Dorsolateral prefrontal cortex (tissue), 122 donors: ENCODE measurements at places on chromosomes 3 and 15.

GRCh38 chr3:141646760-141647561 is 91.1 kb upstream of the RNF7 start:
- DNase-seq: no peak

GRCh38 chr3:100030346-100030745 is 84.0 kb downstream of the FILIP1L start:
- no peak for DNase-seq

GRCh38 chr3:129525341-129525968 is 3.0 kb upstream of the RHO start:
- no peak for DNase-seq

DNA sequence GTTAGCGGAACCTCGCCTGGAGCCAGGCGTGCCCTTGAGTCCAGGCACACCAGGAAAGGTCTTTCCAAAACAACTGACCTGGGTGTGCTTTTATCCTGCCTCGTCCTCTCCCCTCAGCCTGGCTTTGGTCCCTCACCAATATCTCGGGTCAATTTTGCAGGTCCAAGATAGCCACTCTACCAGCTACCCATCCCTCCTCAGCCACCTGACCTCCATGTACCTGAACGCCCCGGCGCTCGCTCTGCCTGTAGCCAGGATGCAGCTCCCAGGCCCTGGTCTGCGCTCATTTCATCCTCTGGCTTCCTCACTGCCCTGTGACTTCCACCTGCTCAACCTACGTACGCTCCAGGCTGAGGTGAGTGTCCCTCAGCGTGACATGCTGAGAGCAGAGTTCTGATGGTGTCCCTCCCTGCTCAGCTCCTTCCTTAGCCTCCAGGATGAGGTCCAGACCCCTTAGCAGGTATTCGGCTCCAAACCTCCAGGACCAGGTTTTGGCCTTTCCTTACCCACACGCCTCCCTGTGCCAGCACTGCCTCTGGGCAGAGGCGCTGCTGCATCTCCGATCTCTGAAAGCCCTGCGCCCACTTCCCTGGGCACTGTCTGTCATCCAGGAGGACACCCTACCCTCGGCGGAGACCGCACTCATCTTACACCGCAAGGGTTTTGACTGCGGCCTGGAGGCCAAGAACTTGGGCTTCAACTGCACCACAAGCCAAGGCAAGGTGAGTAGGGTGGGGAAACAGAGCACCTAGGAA is 14.1 kb downstream of the HDDC3 start:
- no peak for DNase-seq

DNA sequence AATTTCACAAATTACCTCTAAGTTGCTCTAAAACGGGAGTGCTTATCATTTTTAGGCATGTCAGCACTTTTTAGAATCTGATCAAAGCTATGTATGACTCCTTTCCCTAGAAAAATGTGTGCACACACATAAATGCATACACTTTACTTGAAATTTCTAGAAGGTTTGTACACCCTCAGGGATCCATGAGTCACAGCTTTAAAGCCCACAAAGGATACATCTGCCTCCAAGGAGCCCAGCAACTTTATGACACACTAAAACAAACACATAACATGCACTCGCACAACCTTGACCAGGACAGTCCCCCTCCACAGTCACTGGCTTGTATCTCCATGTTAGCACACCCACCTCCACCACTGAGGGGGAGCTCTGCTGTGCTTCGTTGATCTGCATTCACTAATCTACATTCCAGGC is 722.0 kb upstream of the CFAP20DC start:
- DNase-seq: no peak

GRCh38 chr3:123713211-123713610 is 128.4 kb upstream of the HACD2 start:
- peak; percentile 33 for DNase-seq

DNA sequence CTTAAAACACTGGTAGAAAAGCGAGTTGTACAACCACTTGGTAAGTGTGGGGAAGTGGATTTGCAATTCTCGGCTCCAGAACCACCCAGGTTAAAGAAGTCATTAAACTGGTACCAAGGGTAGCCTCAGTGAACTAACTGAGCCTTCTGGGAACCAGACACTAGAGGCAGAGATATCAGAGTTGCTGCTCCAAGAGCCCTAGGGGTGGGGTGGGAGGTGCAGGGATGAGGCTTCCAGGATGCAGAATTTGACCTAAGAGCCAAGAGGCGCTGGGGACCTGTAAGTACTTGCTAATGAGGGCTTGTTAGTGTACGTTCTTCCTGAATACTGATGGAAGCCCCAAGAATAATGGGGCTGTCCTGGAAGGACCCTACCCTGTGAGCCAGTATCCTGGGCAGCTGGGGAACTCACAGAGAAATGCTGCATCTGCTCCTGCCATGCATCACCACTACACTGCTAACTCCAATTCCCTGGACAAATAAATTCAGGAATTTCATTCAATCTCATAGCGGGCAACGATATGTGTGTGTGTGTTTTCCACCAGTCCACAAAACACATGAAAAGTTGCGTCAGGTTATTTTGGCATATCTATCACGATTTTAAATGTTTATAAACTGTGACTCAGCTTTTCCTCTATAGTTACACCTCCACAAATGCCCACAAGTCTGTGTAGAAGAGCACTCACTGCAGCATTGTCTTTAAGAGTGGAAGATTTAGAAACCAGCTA is 23.8 kb downstream of the STIMATE start:
- DNase-seq: no peak

GRCh38 chr15:34185666-34186065 is 24.2 kb downstream of the KATNBL1 start:
- DNase-seq: no peak

- DNase-seq: no peak
Observed at GRCh38 chr3:146156095-146156494, 4.9 kb downstream of the PLOD2 start.

DNA sequence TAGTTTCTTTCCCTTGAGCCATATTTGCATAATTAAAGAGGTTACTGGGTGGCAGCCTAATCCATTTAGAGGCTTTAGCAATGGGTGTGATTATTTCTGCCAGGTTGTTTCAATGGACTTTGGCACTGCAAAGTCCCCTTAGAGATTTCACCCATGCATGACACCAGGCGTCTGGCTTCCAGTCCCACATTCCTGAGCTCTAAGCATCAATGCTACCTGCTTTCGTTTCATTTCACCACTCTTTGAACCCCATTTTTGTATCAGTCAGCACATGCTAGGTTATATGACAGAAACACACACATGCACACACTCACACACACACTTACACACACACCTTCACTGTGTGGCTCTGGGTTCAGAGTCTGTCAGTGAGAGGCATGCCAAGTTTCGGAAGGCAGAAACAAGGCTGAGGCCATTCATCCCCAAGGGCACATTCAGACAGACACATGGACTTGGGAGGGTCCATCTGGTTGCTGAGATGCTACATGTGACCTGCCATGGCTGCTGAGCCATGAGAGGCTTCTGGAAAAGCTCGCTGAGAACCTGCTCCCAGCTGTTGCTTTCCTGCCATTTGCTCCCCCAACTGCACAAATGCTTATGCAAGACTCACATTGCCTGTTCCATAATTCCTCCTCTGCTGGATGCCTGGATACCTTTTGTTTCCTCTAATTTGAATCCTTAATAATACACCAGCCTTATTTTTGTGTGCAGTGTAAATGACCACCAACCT is 354.1 kb downstream of the GABRG3 start:
- no peak for DNase-seq

DNA sequence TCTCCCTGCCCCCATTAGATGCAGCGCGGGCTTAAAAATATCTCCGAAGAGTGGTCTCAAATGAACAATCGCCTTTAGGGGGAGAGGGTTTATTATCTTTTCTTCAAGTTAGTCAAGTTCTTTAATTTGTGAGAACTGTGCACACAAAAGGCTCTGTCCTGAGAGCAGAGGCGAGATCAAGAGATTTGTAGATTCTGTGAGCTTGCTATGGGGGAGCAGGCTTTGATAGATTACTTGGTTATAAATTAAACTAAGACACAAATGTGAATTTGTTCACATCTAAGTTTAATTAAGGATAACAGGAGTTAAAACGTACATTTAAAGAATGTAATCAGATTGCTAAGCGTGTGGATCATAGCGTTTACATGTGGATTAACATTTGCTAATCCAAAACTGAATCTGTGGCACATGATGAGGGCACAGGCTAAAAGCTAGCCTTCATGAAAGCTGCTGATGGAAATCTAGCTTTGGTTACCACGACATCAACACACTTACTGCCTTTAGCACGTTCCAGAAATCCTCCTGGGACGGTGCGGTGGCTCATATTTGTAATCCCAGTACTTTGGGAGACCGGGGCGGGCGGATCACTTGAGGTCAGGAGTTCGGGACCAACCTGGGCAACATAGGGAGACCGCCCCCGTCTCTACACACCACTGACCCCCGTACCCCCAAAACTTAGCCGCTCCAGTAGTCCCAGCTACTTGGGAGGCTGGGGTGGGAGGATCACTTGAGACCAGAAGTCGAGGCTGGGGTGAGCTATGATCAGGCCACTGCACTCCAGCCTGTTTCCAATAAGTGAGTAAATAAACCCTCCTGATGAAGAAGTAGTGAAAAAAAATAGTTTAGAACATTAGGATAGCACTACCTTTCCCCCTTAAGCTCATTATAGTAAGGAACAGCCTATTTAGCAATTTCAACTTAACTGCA is 1.0 kb upstream of the PRTG start:
- no peak for DNase-seq

GRCh38 chr3:64509206-64509605 is 178.6 kb downstream of the ADAMTS9 start:
- no peak for DNase-seq

DNA sequence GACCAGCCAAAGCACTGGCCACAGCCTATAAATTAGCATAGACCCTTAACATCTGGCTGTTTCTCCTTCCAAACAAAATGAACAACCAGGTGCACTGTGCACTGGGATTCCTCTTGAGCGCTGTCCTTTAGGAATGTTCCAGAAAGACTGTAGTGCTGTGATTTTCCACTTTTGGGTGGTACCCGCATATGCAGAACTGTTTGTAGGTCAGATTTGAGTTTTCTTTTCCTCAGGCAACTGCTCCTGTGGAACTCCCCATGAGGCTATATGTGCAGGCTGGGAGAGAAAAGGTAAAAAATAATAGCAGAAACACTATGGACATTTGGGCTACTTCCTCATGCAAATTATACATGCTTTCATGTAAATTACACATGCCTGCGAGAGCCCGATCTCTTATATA is 139.1 kb downstream of the CHST2 start:
- DNase-seq: no peak

GRCh38 chr3:154776549-154777225 is 303.4 kb upstream of the MME start:
- no peak for DNase-seq

DNA sequence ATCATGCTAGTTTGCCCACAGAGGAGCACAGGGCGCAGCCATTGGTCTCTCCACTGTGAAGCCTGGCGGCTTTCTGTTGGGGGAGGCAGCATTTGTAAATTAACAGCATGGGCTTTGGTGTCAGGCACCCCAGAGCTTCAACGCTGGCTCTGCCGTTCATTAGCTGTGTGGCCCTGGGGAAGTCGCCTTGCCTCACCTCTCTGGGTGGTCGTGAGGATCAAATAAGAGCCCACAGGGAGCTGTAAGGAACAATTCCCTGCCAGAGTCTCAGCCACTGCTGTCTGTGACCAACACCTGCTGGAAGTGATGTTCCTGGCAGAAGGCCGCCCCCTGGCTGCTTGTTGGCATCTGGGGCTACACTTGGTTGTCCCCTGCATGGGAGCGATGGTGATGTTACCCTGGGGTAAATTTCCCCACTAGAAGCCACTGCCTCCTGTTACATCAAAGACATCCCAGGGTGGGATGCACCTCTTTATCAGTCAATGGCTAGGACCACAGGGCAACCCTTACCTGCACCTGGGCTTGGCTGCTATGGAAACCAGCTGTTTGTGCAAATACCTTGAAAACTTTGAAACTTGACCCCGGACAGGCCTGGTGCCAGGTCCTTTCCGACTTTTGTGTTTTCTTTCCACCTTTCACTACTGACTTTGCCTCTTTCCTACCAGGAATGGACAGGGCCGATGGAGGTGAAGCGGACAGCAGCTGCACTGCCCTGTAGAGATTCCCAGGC is 36.9 kb downstream of the DNASE1L3 start:
- peak; percentile 63 for DNase-seq

DNA sequence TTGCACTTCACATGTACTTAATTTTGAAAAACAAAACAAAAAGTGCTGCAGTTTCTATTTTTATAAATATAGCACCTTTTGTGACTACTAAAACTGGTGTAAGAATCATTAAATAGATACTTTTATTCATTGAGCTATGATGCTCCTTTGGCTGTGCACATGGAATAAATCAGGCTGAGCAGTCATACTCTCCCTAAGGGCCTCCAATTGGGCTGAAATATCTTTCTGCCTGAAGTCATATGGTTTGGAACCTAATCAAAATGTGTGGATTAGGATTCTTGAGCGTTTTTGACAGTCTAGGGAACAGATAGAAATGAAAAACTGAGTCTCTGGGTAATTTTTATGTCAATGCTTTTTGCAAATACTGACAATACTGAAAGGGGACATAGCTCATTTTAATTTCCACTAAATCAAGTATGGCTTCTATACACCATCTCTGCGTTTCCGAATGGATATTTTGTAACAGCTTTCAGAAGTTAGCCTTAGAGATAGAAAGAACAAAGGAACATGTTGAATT is 392.2 kb upstream of the ROBO1 start:
- DNase-seq: no peak

DNA sequence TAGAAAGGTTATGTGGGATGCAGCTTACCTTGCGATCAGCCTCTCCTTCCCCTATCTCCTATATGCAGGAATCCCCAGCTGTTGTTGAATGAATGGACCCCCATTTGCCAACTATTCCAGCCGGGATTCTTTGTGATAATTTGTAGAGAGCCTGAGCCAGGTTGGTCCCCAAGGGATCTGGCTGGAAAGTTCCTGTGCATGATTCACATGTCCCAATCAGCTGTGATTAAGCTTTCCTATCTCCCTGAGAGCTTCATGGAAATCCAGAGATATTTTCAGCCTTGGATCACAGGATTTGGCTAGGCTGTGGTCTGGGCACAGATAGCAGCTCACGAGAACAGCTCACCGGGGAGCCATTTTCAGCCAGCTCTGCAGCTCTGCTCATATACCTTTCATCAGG is 76.7 kb downstream of the ARNT2 start:
- DNase-seq: peak; percentile 49

GRCh38 chr3:122688996-122689395 is 8.4 kb downstream of the PARP14 start:
- no peak for DNase-seq

- DNase-seq: no peak
Observed at GRCh38 chr3:60337421-60337820, 913.8 kb downstream of the FHIT start.

GRCh38 chr3:44957986-44958385 is 18.0 kb downstream of the ZDHHC3 start:
- no peak for DNase-seq

GRCh38 chr15:40344217-40344616 is 3.5 kb upstream of the CCDC9B start:
- DNase-seq: no peak
